ENCODE measurements at places on chromosomes 7 and 10.

DNA sequence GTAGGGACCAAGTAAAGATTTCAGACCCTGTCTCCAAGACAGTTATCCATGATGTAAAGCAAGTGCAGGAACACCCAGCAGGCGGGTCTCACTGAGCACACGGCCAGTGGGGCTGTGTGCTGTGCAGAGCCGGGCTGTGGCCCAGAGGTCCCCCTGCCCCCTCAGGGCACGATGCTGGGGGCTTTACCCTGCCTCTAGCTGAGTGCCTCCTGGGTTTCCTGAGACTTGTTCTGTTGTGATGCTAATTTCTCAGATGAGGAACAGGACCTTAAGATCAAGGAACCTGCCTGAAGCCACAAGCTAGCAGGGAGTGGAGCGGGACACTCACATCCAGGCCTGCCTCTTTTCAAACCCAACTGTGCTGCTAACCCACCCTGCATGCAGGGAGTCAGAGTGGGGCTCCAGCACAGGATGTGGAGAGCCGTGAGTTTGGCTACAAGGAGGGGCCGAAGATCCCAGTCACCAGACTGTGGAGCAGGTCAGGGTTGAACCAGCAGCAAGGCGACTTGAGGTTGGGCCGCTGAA is 76.1 kb upstream of the LYZL2 start:
- no peak for DNase-seq

DNA sequence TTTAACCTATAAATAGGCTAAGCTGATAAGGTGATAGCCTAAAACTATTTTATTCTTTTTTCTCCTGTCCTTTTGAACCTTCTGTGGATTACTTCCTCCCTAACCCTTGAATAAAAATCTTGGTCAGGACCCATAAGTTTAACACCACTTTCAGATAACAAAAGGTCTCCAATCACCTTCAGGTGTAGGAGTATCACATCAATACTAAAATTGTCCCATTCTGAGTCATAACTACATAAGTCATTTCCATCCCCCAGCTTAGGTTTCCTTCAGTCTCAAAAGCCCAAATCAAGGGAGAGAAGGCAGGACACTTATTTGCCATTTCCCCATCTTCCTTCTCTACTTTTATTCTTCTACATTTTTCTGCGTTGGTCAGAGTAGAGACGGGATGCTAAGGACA is 56.9 kb upstream of the WNT16 start:
- DNase-seq = no peak

DNA sequence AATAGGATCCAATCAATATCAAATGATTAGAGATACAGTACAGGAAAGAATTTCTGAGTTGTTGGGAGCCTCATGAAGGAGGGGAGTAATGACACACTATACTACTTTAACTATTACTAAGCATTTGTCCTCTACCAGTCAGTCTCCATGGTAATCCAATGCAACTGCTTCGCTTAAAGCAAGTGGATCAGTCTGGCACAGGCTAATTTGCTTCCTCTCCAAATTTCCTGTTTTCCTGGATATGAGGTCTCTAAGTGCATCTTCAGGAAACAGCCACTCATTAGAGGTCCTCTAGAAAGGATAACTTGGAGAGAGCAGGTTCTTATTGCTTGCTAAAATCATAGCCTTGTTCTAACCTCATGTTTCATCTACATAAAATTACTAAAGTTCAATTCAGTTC is 8.4 kb upstream of the SEPTIN7 start:
- no peak for DNase-seq

GRCh38 chr10:60367431-60367830 is 22.2 kb downstream of the ANK3 start:
- no peak for DNase-seq

GRCh38 chr10:113982296-113982695 is 61.4 kb upstream of the ADRB1 start:
- DNase-seq = no peak

- DNase-seq = no peak
Measured at GRCh38 chr7:54394834-54395233, 147.3 kb upstream of the VSTM2A start.

DNA sequence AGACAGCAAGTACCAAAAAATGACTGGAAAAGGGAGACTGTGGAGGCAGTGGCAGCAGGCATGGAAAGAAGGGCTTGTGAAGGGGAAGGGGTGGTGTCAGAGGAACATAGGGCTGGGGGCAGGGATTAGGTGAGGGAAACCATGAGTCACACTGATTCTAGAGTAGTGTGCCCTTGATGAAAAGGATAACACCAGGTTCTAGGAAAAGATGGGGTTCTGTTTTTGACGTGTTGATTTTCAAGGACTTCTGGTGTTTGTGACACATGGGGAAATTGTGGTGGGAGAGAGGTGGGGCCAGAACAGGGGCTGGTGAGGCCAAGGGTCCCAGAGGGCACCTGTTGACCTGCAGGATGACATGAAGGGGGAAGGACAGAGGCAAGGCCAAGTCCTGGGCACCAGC is 57.1 kb downstream of the FIGNL1 start:
- DNase-seq = peak; percentile 46

DNA sequence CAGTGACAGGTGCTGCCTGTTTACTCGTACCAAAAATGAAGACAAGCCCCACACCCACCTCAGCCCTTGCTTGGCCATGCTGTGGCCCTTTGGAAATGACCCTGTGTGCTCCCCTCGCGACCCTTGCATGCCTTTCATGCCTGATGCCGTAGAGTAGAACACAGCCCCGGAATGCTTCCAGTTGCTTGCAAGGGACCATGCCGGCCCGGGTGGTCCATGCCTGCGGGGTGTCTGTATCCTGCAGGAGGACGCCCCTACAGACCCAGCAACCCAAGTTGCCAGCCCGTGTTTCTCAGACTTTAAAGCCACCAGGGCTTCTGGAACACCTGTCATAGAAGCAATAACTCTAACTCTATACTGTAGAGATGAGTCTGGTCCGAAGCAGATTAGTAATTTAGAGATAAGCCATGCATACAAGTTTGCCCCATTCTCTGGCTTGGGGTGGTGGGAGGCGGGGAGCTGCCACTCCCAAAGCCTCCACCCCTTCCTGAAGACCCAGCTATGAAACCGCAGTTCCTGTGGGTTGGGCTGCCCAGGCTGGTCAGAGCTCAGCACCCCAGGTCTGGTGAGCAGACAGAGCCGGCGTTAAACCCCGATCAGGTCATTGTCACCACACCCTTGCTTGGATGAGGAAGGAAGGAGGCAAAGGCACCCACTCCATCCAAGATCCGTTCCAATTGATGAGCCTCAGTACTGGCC is 143.5 kb downstream of the ADCY1 start:
- no peak for DNase-seq

DNA sequence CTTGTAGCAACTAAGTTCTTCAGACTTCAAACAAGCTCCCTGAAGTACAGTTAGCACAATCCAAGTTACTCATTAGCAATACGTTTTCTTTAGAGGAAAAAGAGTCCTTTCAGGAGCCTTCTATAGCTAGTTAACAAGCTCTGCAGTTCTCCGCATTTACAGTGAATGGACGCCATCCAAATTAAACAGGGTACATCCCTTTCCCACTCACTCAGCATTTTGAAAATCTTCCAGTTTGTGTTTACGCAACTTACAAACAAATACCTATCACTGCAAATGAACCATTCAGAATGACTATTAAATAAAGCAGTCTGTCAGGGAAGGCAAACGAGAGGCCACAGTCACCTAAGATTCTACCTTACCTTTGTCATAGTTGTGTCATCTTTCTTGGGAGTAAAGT is 84.5 kb downstream of the RNF32 start:
- DNase-seq = no peak

- DNase-seq = no peak
Measured at GRCh38 chr10:93493162-93493561, 3.2 kb upstream of the CEP55 start.

DNA sequence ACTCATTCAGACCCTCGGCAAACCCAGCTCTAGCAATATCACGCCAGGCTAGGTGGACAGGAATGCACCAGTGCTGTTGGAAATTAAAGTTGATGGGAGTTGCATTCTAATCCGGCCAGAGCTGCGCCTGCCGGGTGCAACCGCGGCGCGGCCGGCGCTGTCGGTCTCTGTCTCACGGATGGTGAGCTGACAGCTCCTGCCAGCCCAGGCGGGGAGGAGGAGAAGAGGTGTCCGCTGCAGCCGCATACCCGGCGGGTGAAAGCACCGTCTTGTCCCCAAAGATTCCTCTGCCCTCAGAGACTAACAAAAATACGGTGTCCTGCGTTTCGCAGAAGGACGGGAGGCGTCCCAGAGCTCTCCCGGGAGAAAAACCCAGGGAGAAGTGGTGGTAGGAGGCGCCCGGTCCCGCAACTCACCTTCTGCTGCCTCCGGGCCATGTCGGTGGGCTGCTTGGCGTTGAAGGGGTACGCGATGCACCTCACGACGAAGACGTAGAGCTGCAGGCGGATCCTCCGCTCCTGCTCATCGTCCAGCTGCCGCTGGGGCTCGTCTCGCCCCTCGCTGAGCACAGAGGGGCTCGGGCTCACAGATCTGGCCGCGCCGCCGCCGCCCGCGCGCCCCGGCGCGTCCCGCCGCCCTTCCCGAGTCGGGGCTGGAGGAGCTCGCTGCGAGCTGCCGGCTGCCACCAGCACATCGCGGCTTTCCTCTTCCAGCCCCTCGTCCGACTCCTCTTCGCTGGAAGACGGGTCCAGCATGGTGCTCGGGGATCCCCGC is 490 bp downstream of the CADPS2 start:
- DNase-seq = no peak

- no peak for DNase-seq
Measured at GRCh38 chr10:17476073-17476472, 21.7 kb upstream of the ST8SIA6 start.

- no peak for DNase-seq
Measured at GRCh38 chr7:13106513-13106912, 419.1 kb downstream of the ARL4A start.

GRCh38 chr7:142859411-142859810 is 4.5 kb downstream of the EPHB6 start:
- no peak for DNase-seq

GRCh38 chr10:111127081-111127848 is 50.4 kb downstream of the ADRA2A start:
- no peak for DNase-seq

GRCh38 chr10:4262870-4263600 is 478.0 kb upstream of the KLF6 start:
- no peak for DNase-seq

DNA sequence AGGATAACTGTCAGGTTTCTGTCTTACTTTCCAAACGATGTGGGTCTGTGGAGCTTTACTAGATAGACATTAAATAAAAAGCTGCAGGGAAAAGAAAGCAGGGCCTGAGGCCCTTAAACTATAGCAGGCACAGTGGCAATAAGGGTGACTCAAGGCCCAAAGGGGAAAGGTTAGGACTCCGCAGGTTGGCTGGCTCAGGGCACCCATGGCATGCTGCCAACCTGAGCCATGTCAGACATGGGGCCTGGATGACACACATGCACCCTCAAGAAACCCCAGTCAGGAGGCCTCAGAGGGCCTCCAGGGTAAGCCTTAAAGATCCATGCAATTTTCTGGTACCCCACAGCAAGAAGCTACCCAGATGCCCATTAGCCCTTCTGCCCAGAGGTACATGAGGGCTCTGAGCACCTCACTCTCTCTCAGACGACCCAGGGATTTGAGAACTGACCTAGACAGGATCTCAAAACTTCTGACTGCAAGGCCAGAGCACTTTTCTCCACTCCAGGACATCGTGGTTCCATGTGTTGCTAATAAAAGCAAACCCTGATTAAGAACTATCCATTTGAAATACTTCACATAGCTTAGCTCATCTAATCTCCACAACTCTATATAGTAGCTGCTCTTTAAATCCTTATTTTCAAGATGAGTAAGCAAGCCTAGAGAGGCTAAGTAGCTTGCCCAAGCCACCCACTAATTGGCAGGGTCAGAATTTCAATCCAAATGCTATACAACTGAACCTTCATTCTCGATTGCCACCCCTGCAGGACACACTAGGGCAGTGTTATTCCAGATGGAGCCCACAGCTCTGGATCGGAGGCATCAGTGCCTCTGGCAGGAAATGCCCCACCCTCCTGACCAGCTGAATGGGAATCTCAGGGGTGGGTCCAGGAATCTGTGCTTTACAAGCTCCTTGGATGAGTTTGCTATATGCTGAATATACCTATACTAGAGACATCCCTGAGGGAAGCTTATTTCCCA is 132.5 kb upstream of the EFCAB10 start:
- no peak for DNase-seq

- DNase-seq = no peak
Measured at GRCh38 chr10:32112055-32112454, 55.8 kb upstream of the KIF5B start.

GRCh38 chr7:42351316-42351935 is 114.4 kb upstream of the GLI3 start:
- no peak for DNase-seq

All from activated naive CD4-positive, alpha-beta T cell treated with anti-CD3 and anti-CD28 coated beads, Interleukin-2, amount 50 U/mL, for 72 hours (primary cell).